ENCODE measurements at places on chromosomes 2 and 18.

DNA sequence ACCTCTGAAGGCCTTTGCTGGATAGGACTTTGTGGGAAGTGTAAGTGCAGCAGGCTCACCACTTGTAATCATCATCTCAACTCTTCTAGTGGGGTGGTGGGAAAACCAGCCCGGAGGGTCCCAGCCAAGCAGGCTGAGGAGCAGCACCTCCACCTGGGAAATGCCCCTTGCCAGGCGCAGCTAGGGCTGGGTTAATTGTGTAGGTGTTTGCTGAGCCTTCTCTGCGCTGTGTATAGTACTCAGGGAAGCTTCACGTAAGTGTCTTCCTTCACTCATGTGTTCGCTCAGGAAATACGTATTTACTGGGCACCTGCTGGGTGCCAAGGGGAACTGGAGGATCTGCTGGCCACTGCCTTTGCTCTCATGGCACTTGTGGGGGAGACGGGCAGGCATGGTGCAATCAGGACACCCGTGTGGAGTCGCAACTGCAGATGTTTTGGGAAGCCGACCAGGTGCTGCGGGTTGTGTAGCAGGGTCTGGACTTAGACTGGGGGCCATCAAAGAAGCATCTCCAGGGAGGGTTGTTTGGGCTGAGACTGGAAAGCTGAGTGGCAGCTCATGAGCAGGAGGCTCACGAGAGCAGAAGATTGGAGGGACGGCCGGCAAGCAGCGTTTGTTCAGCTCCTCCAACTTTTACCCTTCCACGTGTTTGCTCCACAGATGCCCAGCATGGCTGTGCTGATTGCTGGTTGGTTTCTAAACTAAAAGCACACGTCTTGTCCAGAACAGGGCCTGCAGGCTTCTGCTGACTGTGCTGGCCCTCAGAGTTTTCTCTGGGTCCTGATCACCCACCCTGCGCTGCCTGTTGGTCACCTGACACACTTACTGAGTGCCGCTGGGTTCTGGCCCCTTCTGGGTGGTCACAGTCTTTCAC lies 164.6 kb downstream of the LDLRAD4 start:
- no peak for DNase-seq

- DNase-seq = no peak
Observed at GRCh38 chr2:148565272-148565894, 79.2 kb upstream of the EPC2 start.

- no peak for DNase-seq
Observed at GRCh38 chr2:44321360-44321759, 39.9 kb downstream of the PREPL start.

DNA sequence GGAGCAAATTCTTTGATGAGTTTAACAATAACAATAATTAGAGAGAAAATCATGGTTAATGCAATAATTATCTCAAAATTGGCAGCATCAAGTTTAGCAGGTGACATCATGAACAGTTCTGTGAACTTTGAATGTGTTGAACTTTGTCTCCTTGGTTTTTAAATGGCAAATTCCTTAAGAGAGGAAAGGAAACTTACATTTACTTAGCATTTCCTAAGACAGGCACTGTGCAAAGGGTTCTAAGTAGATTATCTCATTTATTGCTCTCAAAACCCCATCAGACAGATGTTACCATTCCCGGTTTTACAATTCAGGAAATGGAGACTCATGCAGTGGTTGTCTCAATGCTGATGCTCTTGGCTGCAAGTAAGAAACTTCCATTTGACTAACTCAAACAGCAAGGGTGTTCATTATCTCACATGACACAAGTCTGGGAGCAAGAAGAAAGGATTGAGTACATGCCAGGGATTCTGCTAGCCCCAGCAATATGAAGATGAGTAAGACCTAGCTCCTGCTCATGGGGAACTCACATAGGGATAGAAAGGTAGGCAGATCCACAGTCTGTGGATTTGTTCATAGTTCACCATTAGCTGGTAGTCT lies 81.3 kb upstream of the ITGA6 start:
- DNase-seq = no peak

GRCh38 chr2:113305146-113305545 lies 26.4 kb upstream of the PAX8 start:
- no peak for DNase-seq

DNA sequence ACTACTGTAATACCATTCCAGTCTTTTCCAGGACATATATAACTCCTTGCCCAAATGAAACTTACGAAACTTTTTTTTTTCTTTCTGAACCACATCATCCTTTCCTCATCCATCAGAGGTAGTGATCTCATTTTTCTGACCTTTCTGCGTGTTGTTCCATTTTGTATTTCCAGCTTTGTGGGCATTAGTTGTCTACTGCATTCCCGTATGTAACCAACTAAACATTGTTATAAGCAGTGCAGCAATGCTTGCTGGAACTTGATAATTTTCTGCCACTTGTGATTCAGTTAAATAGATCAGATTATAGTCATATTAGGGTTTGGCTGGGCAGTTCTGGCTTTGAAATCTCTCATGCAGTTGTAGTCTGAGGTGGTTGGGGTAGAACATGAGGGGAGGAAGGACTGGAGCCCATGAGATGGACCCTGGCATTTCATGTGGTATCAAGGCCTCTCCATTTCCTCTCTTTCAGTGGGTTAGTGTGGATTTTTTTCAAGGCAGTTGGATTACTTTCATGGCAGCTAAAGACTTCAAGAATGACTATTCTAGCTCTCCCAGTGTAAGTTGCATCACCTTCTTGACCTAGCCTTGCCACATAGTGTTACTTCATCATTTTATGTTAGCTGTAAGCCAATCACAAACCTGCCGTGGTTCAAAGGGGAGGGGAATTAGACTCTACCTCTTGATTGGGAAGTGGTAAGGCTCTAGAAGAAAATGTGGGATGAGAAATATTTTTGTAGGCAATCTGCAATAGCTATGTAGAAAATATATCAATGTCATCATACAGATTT lies 80.5 kb downstream of the EHBP1 start:
- no peak for DNase-seq

- DNase-seq = no peak
Observed at GRCh38 chr2:97769711-97770110, 56.3 kb downstream of the ZAP70 start.

DNA sequence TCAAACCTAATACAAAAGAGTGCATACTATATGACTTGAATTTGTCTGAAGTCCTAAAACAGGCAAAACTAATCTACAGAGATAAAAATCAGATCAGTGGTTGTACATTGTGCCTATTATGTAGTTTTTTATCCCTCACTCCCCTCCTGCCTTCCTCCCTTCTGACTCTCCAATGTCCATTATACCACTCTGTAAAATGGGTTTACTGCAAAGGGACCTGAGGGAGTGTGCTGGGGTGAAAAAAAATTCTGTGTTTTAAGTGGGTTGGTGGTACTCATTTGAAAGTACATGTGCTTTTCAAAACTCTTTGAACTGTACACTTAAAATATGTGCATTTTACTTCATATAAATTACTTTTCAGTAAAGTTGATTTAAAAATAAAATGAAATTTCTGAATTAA lies 89.0 kb upstream of the UBE2E3 start:
- DNase-seq = no peak

- no peak for DNase-seq
Observed at GRCh38 chr2:25845843-25846505, 32.3 kb downstream of the ASXL2 start.

DNA sequence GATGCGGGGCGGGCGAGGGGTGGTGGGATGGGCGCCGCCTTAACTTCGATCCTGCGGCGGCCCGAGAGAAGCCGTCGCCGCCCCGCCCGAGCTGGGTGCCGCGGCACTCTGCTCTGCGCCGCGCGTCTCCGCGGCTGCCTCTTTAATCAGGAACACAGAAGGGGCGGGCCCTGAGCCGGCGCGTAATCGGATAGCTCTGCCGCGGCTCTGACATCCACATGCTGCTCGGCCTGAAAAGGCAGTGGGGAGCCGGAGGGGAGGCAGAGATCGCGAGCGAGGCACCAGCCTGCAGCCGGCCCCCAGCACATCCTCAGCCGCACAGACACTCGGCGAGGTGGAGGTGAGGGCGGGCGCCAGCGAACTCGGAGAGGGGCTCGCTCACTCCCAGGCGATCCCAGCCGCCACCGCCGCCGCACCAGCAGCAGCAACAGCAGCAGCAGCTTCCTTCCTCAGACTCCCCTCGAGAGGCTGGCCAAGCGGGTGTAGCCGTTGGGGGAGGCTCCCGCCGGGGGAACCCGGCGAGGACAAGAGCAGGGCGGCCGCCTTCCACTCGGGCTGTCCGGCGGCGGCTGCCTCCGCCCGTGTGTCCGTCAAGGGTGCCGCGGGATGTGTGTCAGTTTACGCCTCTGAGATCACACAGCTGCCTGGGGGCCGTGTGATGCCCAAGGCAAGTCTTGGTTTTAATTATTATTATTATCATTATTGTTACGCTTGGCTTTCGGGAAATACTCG lies at the start of gene NRP2:
TSS of gene NRP2 (plus strand) at position 263 of the 732 bp plus-strand sequence. CDS start 790 bp downstream, outside the sequence.
- no peak for DNase-seq

GRCh38 chr2:43128559-43128955 lies 97.8 kb downstream of the ZFP36L2 start:
- DNase-seq = no peak

- DNase-seq = no peak
Observed at GRCh38 chr2:167595839-167596471, 651.4 kb downstream of the STK39 start.

DNA sequence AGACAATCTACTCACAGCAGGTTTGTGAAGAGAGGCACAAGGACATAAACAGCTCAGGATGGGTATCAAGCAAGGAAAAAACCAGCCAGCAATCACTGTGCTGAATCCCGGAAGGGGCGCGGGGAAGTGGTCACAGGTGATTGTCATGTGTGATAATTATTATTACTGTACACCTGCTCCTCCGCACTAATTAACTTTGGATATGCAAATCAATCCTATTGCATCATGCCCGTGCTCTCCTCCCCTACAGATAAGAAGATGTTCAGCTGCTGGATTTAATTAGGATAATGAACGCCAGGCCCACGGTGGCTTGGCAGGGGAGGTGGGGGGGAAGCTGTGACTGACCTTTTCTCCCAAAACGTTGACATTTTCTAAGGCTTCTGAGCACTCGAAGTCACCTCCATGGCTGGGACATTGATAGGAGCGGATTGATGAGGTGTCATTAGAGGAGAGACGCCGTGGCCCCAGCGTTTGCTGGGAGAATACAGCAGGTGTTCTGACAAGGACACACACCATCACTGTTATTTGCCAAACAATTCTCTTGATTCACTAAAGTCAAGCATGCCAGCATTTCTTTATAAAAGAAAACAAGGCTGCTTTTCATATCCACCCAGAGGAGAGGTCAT lies 160.3 kb upstream of the VRK2 start:
- no peak for DNase-seq

DNA sequence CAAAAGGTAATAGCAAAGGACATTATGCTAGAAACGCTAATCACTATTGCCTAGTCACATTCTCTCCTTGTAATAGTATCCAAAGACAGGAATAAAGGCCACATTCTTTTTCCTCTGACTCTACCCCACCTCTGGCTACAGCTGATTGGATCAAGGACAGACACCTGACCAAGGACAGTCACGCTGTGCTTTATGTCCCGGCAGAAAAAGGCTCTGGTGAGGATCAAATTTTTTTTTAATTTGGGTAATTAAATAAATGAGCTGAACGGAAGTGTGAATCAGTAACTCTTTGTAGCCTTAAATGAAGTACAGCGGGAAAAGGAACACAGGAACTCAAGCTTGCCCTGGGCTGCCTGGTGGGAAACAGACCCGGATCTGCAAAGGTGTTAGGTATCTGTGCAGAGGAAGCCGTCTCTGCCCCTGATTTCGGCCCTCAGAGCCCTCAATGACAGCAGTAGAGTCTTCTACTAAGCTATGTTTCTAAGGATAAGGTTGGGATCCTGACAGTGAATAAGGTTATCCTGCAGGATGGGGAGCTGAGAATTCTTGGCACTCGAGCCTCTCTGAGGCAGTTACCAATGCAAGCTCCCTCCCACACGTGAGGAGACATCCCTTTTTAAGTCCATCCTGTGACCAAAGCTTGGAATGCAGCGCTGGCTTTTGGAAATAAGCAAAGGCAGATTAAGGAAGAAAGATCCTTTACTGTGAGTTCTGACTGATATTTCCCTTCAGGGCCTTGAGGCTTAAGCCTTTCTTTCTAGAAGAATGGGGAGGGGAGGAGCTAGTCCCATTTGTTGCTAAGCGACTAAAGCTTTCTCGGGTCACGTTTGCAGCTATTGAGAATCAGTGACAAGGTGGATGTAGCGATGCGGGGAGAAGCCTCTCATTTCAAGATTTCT lies 37.8 kb upstream of the IKZF2 start:
- no peak for DNase-seq

DNA sequence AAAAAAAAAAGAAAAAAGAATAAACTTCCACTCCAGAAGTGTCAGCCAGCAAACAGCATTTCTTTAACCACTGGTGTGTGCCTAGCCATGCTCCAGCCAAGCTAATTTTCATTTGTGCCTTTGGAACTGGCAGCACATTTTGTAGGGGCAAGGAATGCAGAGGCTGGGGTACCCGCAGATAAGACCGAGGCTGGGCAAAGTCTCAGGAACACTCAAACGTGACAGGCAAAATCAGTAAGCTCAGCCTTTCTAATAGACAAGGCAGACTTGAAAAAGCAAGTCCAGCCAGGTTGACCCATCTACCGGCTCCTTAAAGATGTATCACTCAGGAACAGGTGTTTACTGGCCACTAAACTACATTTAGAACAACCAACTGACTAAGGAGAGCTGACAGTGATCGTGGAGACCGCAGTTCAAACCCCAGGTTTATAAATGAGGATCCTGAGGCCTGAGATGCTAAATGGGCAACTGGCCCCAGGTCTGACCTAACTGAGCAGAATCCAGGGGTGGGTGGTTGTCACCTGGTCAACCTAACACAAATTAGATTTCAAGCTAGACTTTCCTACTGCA lies 16.7 kb downstream of the NFE2L2 start:
- no peak for DNase-seq

DNA sequence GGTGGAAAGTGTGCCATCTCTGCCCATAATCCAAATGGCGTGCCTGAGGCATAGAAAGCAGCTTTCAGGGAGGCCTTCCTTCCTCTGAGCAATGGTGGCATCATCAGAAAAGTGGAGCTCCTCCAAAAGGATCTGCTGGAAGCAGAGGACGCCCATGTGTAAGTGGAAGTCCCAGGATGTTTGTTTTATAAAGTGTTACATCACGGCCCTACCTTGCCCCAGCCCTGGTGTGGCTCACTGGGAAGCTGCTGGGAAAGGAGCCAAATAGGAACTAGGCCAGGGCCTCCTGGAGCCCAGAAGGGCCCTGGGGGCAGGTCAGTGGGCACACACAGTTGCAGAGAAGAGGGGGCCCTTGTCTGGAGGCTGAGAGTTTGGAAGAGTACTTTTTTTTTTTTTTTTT lies 4.2 kb upstream of the ODC1 start:
- DNase-seq = no peak

DNA sequence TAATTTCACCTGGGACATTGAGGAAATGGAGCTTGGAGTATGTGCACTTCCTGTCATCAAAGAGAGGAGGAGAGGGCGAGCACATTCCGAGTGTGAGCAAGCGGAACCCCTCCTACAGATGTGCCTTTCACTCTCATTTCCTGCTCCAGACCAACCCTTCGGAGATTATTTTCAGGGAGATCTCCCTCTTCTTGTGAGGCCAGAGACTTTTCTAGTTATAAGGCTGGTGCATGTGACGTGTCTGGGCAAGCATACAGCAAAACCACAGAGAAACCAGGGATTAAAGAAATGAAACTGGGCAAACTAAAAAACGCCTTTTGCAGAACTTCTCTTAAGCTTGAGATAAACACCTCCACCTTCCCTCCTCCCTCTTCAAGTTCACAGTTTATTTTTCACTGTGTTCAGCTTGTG lies 409.2 kb upstream of the TCF4 start:
- DNase-seq = no peak

Data from stimulated activated CD8-positive, alpha-beta memory T cell treated with anti-CD3 and anti-CD28 coated beads, Interleukin-4, amount 100 ng/mL, for 1 hour (primary cell).